ENCODE measurements at places on chromosomes 11 and 22.

DNA sequence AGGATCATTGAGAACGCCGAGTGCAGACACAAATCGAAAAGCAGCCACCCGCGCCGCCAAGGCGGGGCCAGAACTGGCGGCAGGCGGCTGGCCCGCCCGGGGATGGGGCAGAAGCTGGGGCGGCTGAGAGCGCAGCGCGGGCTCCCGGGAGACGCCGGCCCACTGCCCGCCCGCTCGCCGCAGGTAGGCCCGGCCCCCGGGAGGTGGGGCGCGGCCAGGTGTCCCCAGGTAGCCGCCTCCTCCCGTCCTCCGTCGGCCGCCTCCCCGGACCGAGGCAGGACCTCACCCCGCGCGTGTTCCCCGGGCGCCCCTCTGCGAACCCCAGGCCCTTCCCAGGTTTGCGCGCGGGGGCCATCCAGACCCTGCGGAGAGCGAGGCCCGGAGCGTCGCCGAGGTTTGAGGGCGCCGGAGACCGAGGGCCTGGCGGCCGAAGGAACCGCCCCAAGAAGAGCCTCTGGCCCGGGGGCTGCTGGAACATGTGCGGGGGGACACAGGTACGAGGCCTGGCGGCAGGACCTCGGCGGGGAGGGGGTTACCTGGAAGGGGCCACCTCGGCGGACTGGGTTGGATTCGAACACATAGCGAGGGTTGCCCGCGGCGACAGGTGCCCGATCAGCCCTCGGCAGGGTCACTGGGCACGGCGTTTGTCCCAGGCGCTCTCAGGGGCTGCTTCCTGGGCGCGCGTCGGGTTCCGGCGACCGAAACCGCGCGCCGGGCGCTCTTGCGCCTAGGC, at the start of gene PRRG4:
Gene PRRG4 (plus strand): TSS at position 248 of the 733 bp plus-strand sequence. CDS start 603 bp downstream, outside the sequence.
- no peak for DNase-seq

DNA sequence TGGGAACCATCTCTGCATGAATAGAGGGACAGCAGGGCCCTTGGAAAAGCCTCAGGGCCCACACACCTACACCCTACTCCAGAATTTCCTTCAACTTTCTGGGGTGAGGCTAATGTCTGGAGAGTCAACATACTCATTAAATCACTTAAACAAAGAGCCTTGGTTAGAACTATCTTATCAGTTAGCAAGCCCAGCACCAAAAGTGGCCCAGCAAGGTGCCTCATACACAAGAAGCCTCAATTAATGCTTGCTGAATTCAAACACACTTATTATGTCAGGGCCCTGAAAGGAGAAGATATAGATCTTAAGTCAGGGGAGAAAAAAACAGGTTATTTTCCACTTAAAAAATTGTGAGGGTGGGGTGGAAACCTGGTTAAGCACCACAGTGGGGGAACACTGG, 61.4 kb downstream of the C11orf58 start:
- no peak for DNase-seq

GRCh38 chr11:30992513-30992849, 377.1 kb downstream of the DCDC1 start:
- DNase-seq: no peak

DNA sequence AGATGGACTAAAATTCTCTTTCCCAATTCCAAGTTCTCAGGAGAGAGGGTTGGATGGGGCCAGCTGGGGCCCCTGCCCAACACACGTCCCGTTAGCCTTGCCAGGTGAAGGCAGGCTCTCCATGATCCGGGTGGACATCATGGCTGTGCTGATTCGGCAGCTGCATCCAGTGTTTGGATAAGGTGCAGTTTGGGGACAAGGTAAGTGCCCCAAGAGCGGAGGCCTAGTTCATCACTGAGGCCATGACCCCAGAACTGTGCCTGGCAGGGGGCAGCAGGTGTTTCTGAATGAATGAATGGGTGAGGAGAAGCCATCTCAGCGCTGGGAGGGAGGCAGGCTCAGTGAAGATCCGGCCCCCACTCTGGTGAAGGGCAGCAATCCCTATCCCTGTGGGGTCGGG, 520.4 kb downstream of the TBC1D22A start:
- DNase-seq: no peak

GRCh38 chr22:25749420-25750169, 7.6 kb downstream of the MYO18B start:
- peak; percentile 55 for DNase-seq

DNA sequence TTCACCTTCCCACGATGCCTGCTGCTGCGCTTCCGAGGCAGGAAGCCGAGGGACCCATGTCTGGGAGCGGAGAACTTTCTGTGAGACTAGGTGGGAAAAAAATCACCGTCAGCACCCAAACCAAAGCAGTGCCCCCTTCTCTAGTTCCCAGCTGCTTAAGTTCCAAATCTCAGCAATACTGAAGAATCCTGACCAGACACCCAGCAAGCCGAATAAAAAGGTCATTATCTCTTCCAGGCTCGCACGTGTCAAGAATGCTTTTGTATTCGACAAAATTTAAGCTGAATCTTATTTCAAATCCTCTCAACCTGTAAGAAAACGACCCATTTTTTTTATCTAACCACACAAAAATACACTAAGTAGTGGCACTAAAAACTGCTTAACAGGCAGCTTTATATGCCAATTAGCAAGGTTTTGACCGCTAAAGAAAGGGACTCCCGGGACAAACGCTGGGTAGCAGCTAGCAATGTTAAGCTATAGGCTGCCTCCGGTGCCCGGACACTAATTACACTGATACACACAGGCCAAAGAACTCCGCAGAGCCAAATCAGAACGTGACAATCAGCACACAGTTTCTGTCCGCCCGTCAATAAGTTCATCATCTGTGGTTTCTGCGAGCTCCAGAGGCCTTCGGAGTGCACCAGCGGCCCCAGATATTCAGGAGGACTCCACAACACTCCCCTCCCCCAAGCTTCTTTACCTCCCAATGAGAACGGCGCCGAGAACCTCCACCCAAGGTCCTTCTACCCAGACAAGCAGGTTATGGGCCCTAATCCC, 728 bp downstream of the RPL3 start:
- no peak for DNase-seq

- no peak for DNase-seq
Observed at GRCh38 chr22:24973872-24974271, 21.4 kb downstream of the KIAA1671 start.

DNA sequence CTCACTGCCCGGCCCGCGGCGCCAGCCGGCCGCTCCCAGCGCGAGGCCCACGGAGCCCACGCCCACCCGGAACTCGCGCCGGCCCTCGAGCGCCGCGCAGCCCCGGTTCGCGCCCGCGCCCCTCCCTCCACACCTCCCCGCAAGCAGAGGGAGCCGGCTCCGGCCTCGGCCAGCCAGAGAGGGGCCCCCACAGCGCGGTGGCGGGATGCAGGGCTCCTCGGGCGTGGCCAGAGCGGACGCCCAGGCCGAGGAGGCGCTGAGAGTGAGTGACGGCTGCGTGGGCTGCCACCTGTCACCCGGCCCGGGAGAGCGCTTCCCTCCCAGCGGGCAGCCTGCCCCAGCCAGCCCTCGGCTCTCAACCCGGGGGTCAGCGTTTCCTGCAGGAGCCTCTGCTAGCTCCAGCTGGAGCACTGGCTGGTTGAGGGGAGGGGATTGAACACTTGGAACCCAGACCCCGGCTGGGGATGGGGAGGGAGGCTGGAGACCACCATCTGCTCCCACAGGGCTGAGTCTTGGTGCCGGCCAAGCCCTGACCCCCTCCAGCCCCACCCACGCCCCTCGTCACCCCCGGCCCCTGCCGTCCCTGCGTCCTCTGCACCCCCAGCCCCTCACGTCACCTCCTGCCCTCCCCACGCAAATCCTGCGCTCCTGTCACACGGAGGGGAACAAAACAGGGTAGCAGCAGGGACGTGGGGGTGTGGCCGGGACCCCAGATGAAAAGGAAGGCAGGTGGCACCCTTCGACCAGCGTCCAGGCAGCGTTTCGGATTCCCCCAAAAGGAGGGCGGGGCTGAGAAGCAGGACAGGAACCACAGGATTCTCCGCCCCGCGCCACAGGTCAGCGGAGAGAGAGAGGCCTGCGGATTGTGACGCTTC, 157.0 kb downstream of the BRD1 start:
- no peak for DNase-seq
